Stimulated activated CD8-positive, alpha-beta memory T cell treated with anti-CD3 and anti-CD28 coated beads, Interleukin-4, amount 100 ng/mL, for 48 hours (primary cell): ENCODE measurements at places on chromosomes 6 and 20.

GRCh38 chr20:37526238-37526838, 1.3 kb downstream of the BLCAP start:
- no peak for DNase-seq

GRCh38 chr20:32972181-32973076, 31.8 kb downstream of the SUN5 start:
- DNase-seq = peak; percentile 81

DNA sequence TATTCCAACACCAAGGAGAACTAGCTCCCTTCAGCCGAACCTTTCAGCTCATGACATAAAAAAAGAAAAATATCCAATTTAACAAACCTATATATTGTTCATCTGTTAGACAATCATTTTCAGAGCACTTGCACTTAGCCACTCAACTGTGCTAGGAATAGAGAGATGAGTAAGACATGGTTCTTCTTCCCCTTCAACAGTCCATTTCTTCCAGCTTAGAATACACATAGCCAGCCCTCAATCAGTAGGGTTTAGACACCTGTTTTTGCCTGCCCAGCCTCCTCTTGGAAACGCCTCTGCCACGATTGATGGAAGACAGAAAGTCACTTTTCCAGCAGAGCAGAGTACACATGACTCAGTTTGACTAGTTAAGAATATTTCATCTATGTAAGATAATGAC, 21.8 kb downstream of the ADNP start:
- DNase-seq = no peak

- no peak for DNase-seq
Observed at GRCh38 chr6:146065690-146066089, 36.8 kb downstream of the GRM1 start.

DNA sequence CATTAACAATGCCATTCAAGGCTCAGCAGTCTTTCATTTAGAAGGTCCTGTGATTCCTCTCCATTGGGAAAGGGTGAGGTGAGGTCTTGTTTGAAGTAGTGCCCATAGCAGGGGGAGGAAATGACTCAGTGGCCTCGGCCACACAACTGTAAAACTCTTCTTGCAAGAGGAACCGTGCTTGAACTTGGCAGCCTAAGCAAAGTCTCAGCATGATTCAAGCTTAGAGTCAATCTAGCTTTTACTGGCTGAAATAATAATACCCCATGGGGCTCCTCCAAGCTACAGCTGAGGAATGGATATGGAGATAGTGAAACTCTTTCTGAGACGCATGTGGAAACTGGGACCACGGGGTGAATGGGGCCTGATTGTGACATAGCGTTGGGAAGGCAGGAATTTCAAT, 428.2 kb downstream of the BMP2 start:
- no peak for DNase-seq

DNA sequence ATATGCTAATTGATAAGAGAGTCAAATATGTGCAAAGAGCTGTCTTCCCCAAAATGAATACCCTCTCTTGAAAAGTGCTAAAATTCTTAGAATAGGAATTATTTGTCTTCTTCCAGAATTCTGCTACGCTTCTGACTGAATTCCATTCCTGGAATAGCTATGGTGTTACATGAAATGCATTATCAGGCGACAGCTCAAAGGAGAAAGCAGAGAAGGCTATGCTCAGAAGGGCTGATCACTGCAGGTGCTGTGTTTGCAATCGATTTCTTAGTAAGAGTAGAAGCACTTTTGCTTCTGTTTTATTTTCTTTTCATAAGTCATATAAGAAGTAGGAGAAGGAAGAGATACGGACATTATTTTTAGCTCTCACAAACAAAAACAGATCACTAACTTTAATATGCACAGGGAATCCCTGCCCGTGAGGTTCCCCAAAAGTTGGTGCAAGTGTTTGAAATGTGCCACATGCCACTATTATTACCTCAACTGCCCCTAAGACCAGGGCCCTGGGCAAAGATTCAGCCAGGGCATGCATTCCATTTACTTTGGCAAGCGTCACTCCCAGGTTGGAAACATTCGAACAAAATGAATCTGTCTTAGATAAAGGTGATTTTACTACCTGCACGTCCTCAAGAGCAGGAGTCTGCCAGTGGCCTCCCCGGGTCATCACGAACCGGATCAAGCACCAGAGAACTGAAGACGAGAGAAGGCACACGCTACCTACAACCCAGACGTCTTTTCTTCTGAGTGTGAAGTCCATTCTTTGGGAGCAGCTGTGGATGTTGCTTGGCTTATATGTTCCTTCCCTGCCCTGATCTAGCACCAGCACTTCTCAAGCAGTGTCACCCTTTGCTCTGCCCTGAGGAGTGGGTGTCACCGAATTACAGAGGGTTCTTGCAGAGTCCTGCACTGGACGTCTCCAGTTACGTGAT, 7.2 kb downstream of the MYLK4 start:
- DNase-seq = no peak

DNA sequence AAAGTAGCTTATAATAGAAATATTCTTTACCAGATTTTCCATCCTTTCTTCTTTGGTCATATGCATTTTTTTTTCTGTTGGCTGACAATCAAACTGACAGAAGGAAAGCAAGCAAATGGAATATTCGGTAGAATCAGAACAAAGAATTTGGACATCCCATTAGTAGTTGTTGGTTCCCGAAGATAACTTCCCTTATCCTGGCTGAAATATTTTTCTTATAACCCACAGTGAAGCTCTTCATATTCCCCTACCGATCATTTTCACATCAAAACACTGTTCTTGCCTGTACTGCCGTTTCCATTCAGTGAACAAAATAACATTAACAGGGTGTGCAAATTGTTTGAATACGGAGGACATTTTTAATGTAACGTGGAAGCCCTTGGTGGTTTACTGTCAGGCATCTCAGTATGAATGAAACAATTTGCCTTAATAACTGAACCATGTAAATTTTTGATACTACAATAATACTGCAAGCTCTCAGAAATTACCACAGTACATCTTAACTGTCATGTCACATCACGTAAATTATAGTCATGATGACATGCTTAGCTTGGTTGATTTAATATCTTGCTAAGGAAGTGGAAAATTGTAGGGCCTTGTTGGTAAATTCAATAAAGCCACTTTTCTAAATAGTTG, 311.5 kb downstream of the LAMA2 start:
- no peak for DNase-seq

DNA sequence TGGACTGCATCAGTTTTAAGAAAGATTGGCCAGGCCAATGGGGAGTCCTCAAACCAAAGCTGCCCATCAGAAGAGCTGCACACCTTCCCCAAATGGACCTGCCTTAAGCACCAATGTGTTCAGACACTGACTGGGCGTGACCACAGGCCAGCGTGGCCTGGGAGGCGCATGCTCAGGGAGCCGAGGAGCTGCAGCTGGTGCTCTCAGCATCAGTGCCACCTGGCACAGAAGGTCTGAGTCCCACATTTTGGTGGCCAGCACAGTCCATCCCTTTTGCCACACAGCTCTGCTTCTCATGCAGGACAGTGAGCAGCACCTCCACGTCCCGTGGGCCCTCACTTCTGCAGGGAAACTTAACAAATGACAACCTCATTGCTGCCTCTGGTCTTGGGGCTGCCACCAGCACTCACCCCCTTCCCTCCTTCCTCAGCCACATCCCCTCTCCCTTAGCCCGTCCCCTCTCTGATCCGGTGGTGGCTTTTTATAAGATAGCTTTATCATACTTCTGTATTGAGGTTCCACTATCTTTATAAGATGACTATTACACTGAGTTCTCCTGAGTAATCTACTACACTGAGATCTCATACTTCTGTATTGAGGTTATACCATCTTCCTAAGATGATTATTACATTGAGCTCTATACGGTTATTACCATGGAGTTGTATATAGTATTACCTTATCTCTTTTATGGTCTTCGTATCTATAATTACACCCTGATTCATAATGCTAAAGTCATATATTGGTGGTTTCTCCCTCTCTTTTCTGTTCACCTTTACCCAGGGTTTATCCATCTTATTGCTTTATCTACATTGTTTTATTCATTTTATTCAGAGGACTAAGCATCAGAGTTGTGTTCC, 109.1 kb downstream of the TOX2 start:
- DNase-seq = no peak

- DNase-seq = no peak
Observed at GRCh38 chr6:119024111-119024510, 54.4 kb downstream of the FAM184A start.

DNA sequence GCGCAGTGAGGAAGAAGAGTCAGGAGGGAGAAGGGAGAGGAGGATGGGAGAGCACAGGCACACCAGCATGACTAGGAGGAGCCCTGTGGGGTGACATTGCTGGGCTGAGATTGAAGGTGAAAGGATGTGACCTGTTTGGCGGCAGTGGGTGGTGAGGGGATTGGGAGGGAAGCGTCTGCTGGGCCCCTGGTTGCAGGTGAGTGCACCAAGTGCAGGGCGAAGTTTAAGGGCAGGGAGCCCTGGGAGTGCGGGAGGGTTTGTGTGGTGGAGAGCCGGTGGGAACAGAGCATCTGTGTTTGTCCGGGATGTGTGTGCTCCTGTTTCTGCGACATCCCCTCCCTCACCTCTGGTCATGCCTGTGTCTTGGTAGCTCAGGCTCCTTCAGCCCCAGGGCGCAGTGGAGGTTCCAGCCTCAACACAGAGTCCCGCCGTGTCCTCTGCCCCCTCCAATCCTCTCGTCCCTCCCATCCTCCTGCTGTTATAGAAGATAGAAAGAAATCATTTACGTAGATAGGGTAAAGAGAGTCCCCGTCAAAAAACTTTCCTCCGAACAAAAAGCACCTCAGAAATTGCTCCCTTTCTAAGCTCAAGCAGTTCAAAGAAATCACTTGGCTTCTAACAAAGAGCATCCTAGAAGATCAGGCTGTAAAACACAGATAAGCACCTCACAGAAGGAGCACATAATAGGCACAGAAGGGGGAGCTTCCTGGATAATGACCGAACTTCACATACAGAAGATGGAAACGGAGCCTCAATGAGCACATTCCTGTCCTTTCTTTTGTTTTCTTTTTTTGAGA, 25.0 kb downstream of the ULBP1 start:
- DNase-seq = peak; percentile 19

GRCh38 chr20:1370548-1371110, 22.2 kb downstream of the FKBP1A start:
- DNase-seq = no peak

DNA sequence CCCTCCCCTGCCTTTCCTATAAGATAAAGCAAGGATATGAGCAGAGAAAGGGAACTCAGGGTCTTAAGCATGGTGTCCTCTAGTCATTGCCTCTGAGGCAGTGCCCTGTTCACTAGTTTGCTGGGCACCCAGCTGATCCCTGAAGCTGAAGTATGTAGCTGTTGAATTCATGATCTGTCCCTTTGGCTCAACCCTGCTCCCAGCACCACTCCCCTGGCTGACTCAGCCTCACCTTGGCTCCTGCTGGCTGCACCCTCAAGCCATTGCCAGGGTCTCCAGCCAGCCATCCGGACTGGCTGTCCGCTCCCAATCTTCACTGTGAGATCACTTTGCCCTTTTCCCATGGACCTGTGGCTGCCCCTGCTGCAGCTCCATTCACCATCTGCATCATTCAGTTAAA, 25.9 kb upstream of the UST start:
- DNase-seq = no peak

DNA sequence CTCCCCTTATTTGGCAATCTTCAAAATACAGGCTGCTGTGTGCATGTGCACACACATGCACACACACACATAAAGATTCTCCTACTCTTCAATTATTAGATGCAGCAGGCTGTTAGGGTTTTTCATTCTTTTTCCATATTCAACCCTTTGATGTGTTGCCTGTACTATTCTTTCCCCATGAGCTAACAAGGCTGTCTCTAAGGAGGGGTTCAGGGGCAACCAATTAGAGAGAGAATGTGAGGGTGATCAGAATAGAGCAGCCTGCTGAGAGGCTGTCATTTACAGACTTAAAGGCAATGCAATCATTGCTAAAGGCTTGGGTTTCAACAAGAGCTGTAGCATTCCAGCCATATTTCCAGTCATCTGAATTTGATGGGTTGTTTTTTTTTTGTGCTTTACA, 467.4 kb upstream of the ID4 start:
- no peak for DNase-seq

- DNase-seq = no peak
Observed at GRCh38 chr6:88865275-88865674, 98.1 kb downstream of the RNGTT start.

DNA sequence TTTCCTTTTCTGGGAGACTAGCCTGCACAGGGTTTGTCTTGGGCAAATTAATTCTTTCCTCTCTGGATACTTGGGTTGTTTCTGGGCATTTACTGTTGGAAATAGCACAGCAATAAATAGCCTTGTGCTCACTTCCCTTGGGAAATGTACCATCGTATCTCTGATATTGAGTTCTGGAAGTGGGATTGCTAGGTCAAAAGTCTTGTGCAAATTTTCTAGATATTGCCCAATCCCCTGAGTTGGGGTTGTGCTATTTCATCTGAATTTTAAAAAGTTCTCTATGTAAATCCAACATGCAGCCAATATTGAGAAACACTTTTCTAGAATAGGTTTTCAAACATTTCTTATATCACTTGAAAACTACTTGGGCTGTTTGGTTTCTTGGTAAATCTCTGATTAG, 64.0 kb upstream of the ELOVL5 start:
- DNase-seq = no peak

DNA sequence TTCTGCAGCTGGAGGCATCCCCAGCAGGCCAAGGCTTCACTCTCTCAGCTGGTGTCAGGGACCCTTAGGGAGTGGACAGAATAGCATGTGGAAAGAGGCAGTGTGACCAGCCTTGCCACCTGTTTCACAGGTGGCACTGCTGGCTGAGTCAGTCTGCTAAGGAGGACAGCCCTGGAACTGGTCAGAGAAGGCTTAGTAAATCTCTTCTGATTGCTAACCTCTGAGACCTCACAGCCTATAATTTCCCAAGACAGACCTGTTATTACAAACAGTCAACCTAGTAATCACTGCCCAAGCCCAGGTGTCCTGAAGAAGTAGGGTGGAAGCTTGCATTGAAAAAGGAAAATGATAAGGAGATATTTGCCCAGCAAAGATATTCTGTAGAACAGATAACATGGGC, 26.4 kb upstream of the PAQR8 start:
- no peak for DNase-seq

DNA sequence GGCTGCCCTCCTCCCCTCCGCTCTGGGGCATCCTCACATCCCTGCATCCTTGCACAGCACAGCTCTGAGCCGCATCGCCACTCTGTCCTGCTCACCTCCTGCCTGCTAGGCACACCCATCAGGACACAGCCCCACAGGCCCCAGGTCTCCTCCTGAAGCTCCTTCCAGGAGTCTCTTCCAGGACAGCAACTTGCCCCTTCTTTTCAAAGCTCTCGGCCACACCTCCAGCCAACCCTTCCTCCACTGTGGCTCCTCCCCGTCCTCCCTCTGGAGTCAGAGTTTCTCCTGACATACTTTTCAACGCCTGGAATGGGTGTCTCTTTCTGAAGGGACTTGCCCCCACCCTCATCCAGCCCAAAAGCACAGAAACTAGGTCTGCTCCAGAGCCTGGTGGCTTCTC, 77.3 kb downstream of the SLC23A2 start:
- DNase-seq = no peak

DNA sequence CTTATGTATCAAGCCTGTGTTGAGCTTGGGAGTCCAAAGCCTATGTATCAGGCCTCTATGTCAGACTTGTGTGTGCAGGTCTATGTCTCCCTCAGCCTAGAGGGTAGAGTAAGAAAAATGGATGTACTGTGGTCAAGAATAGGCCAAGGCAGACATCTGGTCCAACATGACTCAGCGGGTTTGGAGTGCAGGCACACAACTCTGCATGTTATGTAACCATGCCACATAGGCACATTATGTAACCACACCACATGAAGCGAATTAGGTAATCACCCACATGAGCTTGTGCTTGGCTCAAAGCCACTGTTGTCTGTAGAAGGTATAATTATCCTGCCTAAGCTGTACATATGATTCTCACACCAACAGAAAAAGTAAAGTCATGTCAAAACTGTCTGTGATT, 1190.5 kb upstream of the EYS start:
- no peak for DNase-seq

GRCh38 chr6:135162678-135163439, 18.2 kb upstream of the MYB start:
- DNase-seq = peak; percentile 79
